Kidney glomerular epithelial cell (primary cell): ENCODE measurements at places on chromosomes 5 and 9.

GRCh38 chr9:2132484-2133082 is 117.4 kb downstream of the SMARCA2 start:
- no peak for DNase-seq

- DNase-seq, result no peak
Measured at GRCh38 chr9:38689678-38690077, 30.3 kb downstream of the FAM240B start.

- DNase-seq, result peak; percentile 63
Measured at GRCh38 chr5:50595199-50595598, 71.2 kb upstream of the PARP8 start.

DNA sequence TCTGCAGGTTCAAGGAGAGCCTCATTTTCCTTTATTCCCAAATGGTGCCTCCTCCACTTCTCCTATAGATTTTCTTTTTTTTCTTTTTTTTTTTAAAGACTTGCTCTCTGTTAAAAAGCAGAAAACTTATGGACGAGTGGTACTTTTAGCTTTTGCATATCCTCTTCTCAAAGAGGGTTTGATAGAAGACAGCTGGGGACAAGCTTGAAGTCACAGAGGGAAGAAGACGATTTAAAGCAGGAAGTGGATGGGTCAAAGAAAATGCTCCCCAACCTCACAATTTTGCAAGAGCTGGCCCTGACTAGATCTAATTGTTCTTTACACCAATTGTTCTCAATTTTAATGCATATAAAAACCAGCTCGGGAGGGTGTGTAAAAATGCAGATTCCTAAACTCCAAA is 48.9 kb downstream of the APBA1 start:
- DNase-seq, result no peak

DNA sequence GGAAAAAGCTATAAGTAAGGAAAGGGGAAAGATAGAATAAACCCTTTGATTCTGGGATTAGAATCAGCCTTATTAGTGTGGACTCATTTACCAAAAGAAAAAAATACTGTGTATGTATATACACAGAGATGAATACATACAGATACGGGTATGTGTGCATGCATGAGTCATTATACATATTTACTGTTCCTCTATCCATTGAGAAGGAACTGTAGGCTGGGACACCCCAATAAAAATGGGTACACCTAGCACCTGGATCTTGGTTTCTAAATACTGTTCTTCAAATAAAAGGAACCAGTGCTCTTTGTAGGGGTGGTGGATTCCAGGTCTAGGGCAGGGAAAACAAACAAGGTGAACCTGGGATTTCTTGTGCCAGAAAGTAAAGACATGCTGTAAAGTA is 48.3 kb downstream of the WHRN start:
- no peak for DNase-seq

DNA sequence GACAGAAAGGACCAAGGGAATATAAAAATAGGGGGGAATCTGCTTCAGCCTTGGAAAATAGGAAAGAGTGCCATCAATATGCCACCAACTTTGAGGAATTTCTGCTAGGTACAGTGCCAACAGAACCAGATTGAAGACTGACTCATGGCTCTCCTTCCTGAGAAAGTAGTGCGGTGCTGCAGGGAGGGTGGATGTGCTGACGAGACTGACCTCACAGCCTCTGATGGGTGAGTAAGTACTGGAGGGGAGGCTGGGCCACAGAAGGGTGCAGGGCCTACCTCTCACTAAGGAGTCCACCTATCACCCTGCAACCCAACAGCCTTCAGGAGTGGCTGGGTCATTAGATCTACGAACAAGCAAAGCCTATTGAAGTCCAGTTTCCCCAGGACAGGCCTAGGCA is 187.6 kb downstream of the GABBR2 start:
- no peak for DNase-seq

DNA sequence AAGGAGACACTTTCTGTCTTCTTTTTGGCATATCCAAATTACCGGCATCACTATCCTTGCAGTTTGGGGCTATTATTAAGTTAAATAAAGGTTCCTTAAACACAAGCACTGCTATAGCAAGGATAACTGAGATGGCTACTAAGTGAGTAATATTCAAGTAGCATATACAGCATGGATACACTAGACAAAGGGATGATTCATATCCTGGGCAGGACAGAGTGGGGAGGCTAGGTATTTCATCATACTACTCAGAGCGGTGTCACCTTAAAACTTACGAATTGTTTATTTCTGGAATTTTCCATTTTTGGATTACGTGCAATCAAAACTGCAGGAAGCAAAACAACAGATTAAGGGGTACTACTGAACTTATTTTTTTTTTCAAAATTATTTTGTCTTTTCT is 54.1 kb downstream of the FER start:
- peak; percentile 87 for DNase-seq

DNA sequence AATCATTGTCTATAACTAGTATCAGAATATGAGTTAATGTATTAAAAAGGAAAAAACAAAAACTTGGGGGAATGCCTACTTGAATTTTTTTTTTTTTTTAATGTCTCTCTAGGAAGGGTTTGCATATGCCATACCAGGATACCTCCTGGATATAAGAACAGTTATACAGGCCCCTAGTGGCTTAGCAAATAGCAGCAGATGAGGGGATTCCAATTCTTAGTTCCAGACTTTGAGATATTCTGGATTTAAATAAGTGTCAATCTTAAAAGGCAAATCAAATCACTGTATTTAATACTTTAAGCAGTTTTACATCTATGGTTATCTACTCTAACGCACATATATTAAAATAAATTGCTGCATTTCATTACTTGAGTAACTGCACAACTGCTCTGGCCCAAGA is 1055.5 kb upstream of the DMAC1 start:
- DNase-seq, result peak; percentile 49

DNA sequence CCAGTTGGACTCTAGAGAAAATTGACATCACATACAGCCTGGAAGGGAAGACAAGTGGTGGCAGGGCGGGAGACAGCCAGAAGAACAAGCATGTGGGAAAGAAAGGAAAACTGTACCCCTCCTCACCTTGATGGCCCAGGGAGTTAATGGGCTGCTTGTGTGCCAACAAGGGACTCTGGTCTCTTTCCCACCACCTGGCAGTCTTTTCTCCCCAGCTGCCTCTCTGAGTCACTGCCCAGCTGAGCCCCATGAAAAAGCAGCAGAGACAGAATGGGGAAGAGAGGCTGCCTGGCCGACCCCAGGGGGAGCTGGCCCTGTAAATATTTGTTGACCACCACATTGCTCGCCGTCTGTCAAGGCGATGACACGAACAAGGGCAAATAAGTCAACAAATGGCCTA is 359.4 kb downstream of the ENC1 start:
- no peak for DNase-seq

DNA sequence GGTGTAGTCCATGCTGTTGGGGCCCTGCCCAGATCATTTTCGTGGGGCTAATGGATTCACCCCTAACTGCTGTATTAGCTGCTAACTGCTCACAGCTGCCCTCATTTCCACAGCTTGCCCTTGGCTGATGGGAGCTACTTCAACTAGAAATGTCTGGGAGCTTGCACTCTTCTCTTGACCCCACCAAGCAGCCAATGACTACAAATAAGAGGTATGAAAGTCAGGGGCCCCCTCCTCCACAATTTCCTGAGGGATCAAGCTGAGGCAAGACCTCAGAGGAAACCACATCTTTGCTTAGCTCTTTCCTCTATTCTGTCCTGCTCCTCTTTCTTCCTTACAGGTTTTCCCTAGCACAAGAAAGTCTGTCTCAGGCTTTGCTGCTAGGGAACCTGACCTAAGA is 397.5 kb downstream of the MLLT3 start:
- DNase-seq, result no peak

- peak; percentile 24 for DNase-seq
Measured at GRCh38 chr5:124064956-124065355, 553.0 kb downstream of the CSNK1G3 start.

DNA sequence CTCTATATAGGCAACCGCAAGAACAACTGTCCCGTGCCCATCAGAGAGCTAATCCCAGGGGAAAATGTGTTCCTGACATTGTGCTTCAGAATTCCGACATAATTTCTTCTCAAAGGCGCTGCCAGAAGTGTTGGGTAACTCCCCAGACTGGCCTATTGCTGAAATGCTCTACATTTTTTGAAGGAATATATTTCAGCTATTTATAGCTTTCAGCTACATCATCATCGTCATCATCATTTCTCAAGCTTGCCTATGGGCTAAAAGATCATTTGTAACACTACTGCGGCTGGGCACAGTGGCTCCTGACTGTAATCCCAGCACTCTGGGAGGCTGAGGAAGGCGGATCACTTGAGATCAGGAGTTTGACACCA is 49.7 kb downstream of the MYO10 start:
- no peak for DNase-seq

DNA sequence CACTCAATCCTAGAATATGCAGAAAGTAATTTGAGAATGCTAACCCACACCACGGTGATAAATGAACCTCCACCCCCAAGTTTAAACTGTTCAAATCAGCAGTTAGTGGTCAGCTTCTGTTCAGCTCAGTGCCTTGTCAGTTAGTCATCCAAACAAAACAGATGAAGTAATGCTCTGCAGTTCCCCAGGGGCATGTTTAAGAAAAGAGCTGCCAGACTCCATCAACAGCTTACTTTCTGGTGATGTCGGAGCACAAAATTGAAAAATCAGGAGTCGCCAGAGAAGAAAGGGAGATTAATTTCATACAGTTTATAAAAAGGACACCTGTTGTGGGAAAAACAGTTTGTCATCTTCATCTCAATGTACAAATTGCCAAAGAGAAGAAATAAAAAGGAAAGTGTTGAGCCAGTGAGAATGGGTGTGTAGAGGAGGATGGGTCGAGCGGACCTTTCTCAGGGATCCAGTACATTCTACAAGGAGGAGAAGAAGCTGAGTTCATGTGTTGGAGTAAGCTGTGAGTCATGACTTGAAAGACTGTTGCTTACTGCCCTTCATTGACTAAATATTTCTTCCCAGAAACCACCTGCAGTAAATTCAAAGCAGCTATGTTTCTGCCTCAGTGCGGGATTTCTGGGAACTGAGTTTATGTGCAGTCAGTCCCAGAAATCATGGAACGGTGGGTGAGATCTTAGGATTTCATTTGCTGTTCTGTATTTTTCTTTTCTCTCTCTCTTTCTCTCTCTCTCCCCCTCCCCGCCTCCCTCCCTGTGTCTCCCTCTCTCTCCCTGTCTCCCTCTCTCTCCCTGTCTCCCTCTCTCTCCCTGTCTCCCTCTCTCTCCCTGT is 13.7 kb downstream of the TRIO start:
- DNase-seq, result peak; percentile 97

- DNase-seq, result no peak
Measured at GRCh38 chr9:136653323-136654079, 9.2 kb upstream of the EGFL7 start.

GRCh38 chr5:158769079-158769478 is 330.6 kb downstream of the EBF1 start:
- peak; percentile 24 for DNase-seq

GRCh38 chr5:139124774-139125520 is 73.2 kb downstream of the SIL1 start:
- DNase-seq, result no peak

- no peak for DNase-seq
Measured at GRCh38 chr5:157594675-157595459, 19.3 kb upstream of the ADAM19 start.

- no peak for DNase-seq
Measured at GRCh38 chr5:159552751-159553150, 222.5 kb upstream of the IL12B start.

DNA sequence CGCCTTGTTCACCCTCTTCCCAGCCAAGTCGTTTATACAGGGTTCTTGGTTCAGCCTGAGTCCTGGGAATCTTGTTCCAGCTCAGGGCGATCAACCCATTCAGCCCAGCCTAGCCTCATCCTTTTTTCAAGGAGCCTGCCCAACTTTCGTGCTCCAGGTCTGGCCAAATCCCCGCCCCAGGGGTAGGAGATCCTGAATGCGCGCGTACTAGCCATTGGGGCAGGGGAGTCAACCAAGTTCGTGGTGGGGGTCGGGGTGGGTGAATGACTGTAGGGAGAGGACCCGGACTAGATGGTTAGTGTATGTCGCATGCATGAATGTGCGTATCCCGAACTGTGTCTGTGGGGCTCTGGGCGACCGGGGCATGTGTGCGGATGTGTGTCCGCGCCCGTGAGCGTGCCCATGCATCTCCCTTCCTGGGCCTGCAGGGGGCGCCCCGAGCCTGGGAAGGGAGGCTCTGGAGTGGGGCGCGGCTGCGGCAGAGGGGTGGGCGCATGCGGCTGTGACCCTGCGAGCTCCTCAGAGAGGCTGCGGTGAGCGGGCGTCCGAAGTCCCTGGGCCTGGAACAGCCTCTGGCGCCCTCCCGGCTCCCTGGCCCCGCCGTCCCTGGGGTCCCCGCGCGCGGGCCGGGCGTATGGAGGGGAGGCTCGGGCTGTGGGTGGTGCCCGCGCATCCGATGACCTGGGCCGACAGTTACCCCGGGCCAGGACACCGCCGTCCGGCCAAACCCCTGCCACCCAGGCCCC is 8.7 kb downstream of the CCL21 start:
- DNase-seq, result peak; percentile 48

- no peak for DNase-seq
Measured at GRCh38 chr9:131868766-131869165, 128.9 kb upstream of the RAPGEF1 start.

DNA sequence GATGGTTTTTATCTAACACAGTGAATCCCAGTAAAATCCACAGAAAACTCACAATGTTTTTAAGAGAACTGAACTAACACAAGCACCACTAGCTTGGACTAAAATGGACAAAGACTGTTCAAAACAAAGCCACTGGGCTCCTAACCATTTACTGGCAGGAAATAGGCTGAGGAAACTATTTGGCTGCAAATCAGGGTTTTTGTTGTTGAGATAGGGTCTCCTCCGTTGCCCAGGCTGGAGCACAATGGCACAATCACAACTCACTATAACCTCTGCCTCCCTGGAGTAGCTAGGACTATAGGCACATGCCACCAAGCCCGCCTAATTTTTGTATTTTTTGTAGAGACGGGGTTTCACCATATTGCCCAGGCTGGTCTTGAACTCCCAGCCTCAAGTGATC is 99.7 kb downstream of the THBS4 start:
- no peak for DNase-seq

DNA sequence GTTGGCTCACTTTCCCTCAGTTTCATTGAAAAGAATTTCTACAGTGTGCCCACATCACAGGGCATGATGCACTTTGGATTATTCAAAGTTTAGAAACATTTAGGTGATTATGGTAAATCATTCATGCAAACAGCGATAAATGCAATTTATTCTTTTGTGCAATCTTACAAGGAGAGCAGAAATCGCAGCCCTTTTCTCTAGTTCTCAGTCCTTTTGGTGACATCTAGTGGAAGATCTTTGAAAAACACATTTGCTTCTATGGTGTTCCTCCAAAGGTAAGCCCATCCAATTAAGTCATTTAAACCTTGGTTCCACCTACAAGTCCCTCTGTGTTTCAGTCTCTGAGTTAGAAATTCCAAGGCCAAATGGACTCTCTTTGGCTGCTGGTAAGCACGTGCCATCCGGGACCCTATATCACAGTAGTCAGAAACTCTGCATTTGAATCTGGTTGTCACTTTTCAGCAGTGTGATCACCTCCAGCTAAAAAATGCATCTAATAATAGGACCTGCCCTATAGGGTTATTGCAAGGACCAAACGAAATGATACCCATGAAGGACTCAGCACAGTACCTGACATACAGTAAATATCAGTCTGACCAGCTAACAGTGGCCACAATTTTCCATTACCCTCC is 66.4 kb downstream of the MACROH2A1 start:
- DNase-seq, result peak; percentile 28

- DNase-seq, result no peak
Measured at GRCh38 chr5:180873615-180874520, 12.8 kb upstream of the ZFP62 start.

- DNase-seq, result no peak
Measured at GRCh38 chr9:88678431-88678830, 143.5 kb downstream of the NXNL2 start.
